NCI-H1105 (cell line): ENCODE measurements at places on chromosomes 5 and 9.

GRCh38 chr5:95734187-95734586, 3.1 kb downstream of the RHOBTB3 start:
- no peak for DNase-seq

- no peak for DNase-seq
Measured at GRCh38 chr9:135134268-135135022, 47.0 kb downstream of the OLFM1 start.

- no peak for DNase-seq
Measured at GRCh38 chr5:159906463-159906862, 9.8 kb upstream of the ADRA1B start.

GRCh38 chr5:157443041-157443549, 16.9 kb upstream of the NIPAL4 start:
- DNase-seq: no peak

GRCh38 chr5:38808666-38809343, 37.0 kb upstream of the OSMR start:
- DNase-seq: no peak

GRCh38 chr9:12461763-12462460, 231.3 kb upstream of the TYRP1 start:
- DNase-seq: no peak
